ENCODE measurements at places on chromosomes 1 and 21.
A peak's percentile ranks its signal among the peaks of the same experiment; 100 is the strongest.

DNA sequence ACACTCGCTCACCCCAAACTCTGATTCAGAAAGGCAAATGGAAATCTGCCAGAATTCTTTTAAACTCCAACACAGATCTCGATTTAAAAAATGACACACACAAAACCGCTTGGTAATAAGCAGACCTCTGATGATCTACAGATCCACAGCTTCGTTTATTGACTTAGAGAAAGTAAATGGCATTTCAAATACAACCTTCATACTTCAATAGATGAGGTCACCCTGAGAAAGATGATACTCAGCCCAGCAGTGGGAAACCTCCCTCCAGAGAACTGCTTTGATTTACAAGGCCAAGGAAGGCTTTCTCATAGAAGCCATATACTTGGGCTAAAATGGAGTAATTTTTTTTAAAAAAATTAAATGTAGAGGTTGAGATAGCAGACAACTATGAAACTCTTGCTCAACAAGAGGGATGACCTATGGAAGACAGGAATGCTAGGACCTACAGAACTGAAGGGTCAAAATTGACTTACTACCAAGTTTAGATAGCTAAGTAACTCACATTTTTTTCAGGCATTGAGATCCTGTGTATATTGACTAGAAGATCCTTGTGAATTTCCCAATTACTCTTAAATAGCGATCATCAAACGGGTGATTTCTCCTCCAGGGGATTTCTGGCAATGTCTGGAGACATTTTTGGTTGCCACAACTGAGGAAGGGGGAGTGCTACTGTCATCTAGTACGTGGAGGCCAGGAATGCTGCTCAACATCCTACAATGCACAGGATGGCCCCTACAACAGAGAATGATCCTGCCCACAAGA is 143.9 kb downstream of the CLIC6 start:
- DNase-seq = no peak

DNA sequence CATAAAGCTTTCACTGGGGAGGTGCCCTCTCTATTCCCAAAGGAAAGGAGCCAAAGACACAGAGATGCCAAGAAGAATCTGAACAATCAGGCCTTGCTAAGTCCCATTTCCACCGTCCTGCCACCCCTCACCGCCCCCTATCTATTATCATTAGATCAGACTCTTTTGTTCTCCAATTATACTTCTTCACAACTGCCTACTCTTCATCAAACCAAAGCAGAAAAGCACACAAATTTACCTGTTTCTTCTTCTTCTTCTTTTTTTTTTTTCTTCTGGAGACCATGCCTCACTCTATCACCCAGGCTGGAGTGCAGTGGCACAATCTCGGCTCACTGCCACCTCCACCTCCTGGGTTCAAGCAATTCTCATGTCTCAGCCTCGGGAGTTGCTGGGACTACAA is 43.1 kb upstream of the ARHGEF10L start:
- DNase-seq = no peak

- DNase-seq = no peak
These were observed 107.4 kb downstream of the NTPCR start for GRCh38 chr1:233057836-233058235.

DNA sequence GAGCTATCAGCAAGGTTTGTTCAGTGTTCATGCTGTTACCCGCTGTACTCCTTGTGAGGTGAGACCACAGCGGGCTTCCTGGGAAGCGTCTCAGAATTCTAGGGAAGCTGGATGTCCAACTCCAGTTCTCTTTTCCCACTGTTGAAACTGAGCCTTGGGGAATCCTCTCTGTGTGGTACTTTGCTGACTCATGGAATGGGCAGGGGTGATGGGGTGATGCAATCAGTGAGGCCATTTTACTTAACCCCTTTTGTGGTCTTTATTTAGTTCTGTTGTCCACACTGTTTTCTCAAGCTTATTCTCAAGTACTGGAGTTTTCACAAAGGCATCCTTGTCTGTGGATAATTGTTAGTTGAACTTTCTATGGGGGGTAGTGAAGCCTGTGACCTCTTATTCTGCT is 42.6 kb downstream of the ACKR1 start:
- DNase-seq = no peak

- no peak for DNase-seq
These were observed 17.0 kb downstream of the LAPTM5 start for GRCh38 chr1:30740251-30741238.

DNA sequence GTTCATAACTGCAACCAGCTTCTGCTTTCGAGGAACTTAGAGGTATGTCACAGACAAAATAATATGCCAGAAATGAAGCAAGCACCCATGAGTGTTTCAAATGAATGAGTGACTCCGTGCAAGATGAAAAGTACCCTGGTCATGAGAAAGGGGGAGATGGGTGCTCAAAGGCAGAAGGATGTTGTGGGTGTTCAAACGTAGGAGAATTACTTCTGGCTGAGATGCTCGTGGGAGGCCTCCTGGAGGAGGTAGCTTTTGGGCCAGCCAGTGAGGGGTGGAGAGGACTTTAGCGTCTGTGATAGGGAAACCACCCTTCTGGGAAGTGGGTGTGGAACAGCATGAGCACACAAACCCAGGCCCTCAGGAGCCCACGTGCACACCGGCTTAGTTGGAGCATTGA is 113.8 kb downstream of the SYF2 start:
- DNase-seq = no peak

- no peak for DNase-seq
These were observed 20.6 kb downstream of the ABL2 start for GRCh38 chr1:179208681-179209477.

- no peak for DNase-seq
These were observed 11.2 kb upstream of the AK2 start for GRCh38 chr1:33047839-33048305.

- DNase-seq = no peak
These were observed 53.6 kb upstream of the SSBP3 start for GRCh38 chr1:54459726-54460191.

- DNase-seq = no peak
These were observed 15.8 kb downstream of the C1orf167 start for GRCh38 chr1:11777658-11778322.

- DNase-seq = no peak
These were observed 47.2 kb downstream of the MORN1 start for GRCh38 chr1:2344121-2344681.

DNA sequence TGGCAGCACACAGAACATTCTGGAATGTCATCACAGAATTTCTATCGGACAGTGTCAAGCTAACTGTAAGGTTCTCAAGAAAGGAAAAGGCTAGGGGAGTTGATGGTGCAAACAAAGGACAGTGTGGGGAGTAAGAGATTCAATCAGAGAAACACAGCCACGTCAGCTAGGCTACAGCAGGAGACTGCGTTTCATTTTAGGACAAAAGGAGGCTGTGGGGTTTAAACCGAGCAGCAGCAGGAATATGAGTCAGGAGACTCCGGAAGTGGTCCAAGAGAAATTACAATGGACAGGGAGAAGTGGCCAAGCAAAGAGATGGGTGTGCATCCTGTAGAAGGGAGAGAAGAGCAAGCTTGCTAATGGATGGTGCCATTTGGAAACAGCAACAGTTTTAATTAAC is 37.4 kb upstream of the C1orf198 start:
- DNase-seq = no peak

DNA sequence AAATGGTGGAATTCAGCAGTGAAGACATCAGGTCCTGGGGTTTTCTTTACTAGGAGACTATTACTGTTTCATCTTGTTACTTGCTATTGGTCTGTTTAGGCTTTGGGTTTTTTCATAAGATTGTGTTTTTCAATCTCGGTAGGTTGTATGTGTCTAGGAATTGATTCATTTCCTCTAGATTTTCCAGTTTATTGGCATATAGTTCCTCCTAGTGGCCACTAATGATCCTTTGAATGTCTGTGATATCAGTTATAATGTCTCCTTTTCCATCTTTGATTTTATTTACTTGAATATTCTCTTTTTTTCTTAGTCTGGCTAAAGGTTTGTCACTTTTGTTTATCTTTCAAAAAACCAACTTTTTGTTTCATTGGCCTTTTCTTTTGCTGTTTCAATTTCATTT is 233.0 kb downstream of the RWDD3 start:
- no peak for DNase-seq

DNA sequence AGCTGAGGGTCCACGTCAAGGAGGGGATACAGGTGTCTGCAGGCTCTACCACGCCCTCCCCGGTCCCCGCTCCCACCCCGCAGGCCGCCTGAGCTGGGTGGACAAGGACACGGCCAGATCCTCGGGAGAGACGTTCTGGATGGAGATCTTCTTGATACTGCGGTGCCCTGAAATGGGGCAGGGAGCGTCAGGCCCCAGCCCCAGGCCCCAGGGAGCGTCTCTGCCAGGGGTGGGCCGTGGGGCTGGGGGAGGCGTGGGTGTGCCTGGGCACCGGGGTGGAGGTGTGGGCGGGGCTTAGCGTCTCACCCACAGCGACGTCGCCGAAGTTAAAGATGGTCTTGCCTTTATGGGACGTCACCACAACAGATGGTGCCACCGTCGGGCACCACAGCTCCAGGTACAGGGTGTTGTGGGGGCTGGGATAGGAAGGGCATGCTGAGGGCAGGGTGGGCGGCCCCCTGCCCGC is 7.3 kb upstream of the TMEM52 start:
- no peak for DNase-seq

GRCh38 chr1:177227978-177228692 is 57.4 kb downstream of the BRINP2 start:
- no peak for DNase-seq

DNA sequence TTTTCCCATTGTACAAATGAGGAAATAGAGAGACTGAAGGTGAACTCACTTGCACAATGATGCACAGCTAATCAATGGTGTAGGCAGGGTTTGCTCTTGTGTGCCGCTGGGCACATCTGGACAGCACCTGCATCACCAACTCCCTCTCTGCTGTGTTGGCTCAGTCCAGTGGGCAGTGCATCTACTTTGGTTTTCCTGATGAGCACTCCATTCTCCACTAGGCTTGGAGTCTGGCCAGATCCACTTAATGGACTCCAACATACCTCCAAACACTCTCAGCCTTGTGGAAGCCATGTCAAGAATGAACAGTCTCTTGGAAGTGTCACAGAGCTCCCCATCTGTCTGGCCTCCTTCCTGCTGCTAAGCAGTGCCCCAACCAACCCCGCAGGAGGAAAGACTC is 152.2 kb downstream of the HIVEP3 start:
- no peak for DNase-seq

GRCh38 chr1:9281071-9281827 is 11.4 kb upstream of the SPSB1 start:
- DNase-seq = no peak

DNA sequence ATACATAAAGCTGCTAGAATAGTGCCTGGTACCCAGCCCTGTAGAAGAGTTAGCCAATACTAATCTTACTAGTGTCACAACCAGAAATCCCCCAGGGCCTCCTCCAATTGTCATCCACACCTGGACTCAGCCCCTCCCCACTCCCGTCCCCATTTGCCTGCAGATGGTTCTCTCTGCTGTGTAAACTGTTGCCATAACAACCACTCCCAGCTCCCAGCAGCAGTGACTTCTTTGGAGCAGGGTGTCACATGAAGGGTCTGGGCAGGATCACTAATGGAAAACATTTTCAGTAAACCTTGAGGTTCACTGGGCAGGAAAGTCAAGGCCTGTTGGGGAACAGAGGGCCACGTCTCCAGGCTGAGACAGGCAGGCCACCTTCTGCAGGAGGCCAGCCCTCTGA is 126.0 kb upstream of the IPO9 start:
- no peak for DNase-seq

DNA sequence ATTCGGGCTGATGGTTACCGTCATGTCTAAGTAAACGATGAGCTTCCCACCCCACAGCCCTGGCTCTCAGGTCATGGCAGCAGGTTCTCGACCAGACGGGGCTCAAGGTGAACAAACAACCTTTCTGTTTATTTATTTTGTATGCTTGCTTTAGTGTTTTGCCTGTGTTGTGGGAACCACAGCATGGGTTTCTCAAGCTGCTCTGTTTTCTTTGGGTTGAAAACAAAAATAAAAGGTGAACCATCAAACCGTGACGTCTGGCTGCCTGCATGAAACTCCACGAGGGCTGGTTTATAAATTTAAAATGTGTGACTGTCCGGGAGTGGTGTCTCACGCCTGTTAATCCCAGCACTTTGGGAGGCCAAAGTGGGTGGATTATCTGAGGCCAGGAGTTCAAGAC is 28.0 kb downstream of the TMEM51 start:
- no peak for DNase-seq

GRCh38 chr1:98991127-98992012 is 13.3 kb downstream of the PLPPR5 start:
- no peak for DNase-seq

DNA sequence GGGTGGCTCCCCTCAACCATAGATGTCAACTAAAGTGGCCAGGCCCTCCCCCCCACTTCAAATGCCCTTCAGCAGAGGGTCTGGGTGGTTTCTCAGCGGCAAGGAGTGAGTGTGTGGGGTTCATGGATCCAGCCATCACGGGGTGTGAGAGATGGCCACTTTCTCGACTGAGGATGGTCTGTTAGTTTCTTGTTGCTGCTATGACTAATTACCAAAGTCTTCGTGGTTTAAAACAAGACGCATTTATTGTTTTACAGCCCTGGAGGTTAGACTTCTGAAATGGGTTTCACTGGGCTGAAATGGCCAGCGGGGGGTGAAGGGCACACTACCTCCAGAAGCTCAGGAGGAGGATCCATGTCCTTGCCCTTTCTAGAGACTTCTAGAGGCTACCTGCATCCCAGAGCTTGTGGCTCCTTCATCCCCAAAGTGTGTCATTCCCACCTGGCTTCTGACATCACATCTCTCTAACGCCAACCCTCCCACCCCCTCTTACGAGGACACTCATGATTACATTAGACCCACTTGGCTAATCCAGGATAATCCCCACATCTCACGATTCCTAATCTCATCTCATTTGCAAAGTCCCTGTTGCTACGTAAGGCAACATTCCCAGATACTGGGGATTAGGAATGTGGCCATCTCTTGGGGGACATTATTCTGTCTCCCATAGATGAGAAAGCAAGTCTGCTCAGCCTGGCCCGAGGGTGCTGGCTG is 53.0 kb downstream of the EPHB2 start:
- peak; percentile 74 for DNase-seq

GRCh38 chr1:241706257-241706656 is 54.2 kb downstream of the WDR64 start:
- no peak for DNase-seq

GRCh38 chr1:102937401-102937800 is 170.9 kb downstream of the COL11A1 start:
- no peak for DNase-seq

DNA sequence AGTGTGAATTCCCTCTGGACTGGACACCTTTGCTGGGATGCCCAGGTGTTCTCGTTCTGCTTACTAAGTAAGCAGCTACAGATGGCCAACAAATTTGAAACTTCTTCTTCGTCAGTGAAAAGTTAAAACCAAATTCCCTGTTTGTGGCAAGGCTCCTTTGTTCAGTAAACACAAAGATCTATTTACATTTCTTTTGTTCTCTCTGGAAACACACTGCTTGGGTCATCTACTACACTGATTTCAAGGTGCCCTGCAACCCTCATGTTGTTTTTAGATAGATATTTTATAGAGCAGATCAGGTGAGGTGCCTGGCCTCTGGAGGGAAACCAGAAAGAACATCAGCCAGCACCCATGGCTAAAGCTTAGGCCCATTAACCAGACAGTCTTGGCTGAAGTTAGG is 157.2 kb upstream of the UBE2U start:
- no peak for DNase-seq

- no peak for DNase-seq
These were observed 11.3 kb downstream of the C1orf116 start for GRCh38 chr1:207021139-207021861.
